ENCODE measurements at places on chromosomes 4 and X. TPM values are rescaled to one million over a fixed set of nuclear protein-coding genes. Genes with fewer than 3 reads are reported as not detected.
A peak's percentile ranks its signal among the peaks of the same experiment; 100 is the strongest.

DNA sequence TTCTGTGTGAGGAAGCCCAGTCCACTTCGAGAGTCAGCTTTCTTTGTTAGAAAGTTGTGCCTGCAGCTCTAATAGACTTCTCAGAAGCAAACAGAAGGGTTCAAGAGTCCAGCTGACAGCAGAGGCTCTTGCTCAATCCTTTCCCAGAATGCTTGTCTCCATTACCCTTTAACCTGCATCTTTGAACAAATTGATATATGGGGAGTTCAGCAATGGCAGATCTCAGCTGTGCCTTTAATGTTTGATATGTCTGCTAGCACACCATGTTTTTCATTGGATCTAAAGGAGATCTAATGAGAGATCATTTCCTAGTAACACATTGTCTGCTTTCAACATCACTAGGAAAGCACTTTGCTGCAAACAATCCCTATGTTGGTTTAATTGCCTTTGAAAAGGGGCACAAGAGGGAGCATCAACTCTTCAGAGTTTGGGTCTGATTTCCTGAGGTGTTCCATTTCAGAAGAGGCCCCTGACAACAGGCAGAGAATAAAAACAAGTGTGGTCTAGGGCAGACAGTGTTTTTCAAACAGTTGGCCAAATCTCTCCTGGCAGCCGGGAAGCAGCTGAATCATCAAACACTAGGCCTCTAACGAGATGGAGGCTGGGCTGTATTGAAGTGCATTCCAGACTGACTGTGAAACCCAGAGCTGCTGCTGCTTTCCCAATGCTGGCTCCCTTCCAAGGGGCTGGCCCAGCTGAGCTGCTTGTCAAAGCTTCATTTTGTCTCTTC lies 55.5 kb downstream of the LUZP4 start:
- H3K27me3 ChIP-seq, result no peaks in the 10 kb centered on the region
- DNase-seq, result no peak
- H3K4me1 ChIP-seq, result no peaks in the 10 kb centered on the region
- H3K4me3 ChIP-seq, result no peak overlapping the region
- no peak overlapping the region for H3K27ac ChIP-seq

DNA sequence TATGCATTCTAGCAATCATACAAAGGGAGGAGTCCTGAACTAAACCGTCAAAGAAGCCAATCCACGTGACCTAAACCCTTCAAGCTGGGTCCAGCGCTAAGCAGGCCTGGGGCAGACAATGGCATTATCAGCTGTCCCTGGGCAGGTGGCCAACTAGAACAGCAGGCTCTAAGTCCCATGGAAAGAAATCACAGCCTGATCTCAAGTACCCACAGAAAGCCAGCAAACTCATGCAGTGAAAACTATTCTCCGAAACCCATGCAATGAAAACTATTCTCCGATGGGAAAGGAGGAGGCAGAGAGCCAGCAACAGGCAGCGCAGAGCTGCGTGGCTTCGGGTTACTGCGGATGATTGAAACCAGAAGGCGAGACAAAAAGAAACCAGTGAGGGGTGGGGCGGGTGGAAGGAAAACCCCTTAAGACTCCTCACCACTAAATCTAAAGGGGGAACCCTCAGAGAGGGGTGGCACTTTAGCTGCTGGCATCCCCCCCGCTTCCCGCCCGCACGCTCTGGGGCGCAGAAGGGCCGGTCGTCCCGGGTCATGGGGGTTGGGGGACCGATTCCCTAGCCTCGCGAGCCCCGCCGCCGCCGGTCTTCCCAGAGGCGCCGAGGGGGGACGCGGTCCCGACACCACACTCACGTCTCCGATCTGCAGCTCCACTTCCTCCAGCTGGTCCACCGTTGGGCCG lies 567 bp downstream of the C4orf46 start:
- H3K27ac ChIP-seq, result peak overlapping the region; percentile 94
- peak; percentile 13 for DNase-seq
- peaks cover 20% of the 10 kb centered on the region for H3K4me1 ChIP-seq
- H3K27me3 ChIP-seq, result no peaks in the 10 kb centered on the region

Gene SPACA5
- not detected for polyA plus RNA-seq

Gene GPRIN3
- polyA plus RNA-seq, result 1.1 TPM

DNA sequence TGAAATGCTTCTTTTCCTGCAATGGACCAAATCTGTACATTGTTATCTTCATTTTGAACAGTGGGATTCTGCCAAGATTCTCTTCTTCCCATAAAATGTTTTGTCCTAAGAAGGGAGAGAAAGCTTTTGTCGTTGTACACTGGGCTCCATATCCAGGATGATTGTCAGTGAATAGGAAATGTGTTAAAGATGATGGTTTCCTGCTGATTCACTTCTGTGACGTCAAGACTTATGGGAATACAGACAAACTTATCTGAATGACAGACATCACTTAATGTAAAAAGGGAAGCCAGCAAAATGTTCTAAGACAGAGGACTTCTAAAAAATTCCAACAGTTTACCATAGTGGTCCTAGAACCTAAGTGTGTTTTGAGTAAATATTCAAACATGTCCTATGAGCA lies 53.7 kb upstream of the HPF1 start:
- H3K27me3 ChIP-seq, result no peaks in the 10 kb centered on the region
- H3K27ac ChIP-seq, result no peak overlapping the region
- H3K36me3 ChIP-seq, result no peaks in the 10 kb centered on the region
- DNase-seq, result no peak
- no peak overlapping the region for H3K4me3 ChIP-seq
- H3K4me1 ChIP-seq, result no peaks in the 10 kb centered on the region

Gene GYG2
- not detected for polyA plus RNA-seq

Gene LONRF3
- polyA plus RNA-seq, result 1.2 TPM

DNA sequence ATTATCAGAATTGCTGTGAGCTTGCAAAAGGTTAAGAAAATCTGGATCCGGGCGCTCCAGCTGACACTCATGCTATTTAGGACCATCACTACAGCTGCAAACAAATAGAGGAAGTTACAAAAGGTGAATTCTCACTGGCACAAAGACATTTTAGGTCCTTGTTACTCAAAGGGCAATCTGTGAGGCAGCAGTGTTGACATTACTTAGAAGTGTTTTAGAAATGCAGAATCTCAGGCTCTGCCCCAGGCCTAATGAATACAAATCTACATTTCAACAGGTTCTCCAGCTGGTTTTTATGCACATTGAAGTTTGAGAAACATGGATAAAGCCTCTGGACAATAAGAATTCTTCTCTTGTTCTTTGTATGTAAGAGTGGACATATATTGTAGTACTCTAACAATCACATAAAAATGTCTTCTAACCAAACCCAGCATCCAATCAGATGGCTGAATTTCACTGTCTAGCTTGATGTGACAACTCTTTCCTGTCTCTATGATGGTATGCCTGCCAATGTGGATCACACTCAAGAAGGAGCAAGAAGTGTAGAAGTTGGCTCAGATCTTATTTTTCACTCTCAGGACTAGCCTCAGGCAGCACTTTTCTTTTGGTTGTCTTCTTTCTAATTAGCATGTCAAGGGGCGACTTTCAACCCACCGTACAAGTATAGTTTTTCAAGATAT lies 18.8 kb downstream of the SLC7A11 start:
- no peak overlapping the region for H3K4me3 ChIP-seq
- DNase-seq, result peak; percentile 11
- no peaks in the 10 kb centered on the region for H3K27me3 ChIP-seq

GRCh38 chr4:134327274-134328122 lies 125.9 kb upstream of the PABPC4L start:
- no peaks in the 10 kb centered on the region for H3K27me3 ChIP-seq
- H3K4me1 ChIP-seq, result no peaks in the 10 kb centered on the region
- no peaks in the 10 kb centered on the region for H3K36me3 ChIP-seq
- H3K4me3 ChIP-seq, result no peak overlapping the region
- H3K27ac ChIP-seq, result no peak overlapping the region

DNA sequence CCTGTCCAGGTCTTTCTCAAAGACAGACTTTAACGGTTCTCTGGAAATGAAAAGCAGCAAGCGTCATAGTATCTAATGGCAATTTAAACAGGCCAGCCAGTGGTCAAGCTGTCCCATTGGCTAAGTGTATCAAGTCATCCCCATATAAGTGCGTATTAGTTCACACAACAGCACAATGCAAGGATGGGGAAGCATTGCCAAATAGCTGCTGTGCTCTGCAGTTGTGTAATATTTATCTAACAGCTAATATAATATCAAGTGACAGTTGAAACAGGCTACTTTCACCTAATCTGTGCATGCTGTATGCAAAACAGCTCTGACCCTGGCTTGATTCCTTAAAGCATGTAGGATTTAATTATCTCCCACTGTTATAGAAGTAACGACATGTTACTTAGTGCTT lies 134.8 kb upstream of the PPARGC1A start:
- no peaks in the 10 kb centered on the region for H3K4me1 ChIP-seq
- no peak for DNase-seq
- H3K27me3 ChIP-seq, result no peaks in the 10 kb centered on the region
- no peak overlapping the region for H3K27ac ChIP-seq
- H3K4me3 ChIP-seq, result no peak overlapping the region
- H3K36me3 ChIP-seq, result no peaks in the 10 kb centered on the region

Measured in CD14-positive monocyte (primary cell).